AG04449 (cell line): ENCODE measurements at places on chromosomes 2 and 18.

- no peak for DNase-seq
These were observed 24.5 kb upstream of the PEX13 start for GRCh38 chr2:60992985-60993392.

GRCh38 chr18:13456736-13457271, 238.2 kb downstream of the LDLRAD4 start:
- no peak for DNase-seq

DNA sequence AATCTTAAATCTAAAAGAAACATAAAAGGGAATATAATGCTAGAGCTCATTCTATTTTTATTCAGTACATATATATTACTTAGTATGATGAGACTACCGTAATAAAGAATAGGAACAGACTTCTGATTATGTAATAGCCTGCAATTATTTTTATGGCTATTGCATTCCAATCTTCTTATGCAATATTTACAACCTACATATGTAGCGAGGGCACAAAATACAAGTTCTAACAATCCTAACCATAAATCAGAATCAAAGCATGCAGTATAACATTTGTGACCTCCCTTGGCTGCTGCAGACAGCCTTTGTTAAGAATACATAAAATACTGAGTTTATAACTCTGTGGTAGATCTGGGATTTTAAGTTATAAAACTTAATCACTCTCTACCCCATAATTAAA, 177.6 kb downstream of the BABAM2 start:
- DNase-seq = no peak

DNA sequence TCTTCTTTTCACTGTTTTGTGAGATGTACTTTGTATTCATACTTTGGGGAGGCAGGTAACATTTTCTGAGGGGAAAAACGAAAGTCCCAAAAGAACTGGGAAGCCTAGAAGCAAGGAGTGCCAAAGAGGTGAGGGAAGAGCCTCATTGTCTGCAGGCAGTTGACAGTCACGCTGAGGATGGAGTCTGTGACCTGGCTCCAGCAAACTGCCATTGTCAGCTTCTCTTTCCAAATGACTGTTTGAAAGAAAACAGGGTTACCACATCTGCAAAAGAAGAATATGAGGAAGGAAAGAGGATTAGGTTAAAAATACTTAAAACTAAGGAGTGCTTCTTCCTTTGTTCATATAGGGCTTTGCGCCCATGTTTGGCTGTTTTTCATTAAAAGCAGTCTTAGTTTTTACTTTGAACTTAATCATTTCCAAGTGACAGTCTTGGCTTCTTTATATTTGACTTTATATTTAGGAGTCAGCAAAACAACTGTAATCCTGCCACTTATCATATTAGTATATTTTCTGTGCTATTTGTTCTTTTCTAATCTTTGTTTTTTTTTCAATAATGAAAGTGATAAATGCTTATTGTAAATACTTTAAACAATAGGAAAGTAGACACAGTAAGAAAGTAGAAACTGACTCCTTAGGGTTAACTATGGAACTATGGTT, 35.0 kb downstream of the CERS6 start:
- DNase-seq = no peak

DNA sequence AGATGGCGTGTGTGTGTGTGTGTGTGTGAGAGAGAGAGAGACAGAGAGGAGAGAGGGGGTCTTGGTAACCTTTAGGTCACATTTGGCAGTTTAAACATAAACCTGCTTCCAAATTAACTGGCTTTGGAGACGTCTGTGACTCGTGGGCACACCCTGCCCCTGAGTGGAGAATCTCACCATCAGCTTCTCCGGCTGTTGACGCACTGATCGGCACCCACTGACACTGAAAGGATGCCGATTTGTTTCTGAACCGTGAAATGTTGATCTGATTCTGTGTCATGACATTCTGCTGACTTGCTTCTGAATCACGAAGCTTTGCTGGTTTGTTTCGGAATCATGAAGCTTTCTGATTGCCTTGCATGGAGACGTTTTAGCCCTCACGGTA, 114.7 kb downstream of the RTP5 start:
- DNase-seq = no peak
